ENCODE measurements at places on chromosomes 3 and 15.

DNA sequence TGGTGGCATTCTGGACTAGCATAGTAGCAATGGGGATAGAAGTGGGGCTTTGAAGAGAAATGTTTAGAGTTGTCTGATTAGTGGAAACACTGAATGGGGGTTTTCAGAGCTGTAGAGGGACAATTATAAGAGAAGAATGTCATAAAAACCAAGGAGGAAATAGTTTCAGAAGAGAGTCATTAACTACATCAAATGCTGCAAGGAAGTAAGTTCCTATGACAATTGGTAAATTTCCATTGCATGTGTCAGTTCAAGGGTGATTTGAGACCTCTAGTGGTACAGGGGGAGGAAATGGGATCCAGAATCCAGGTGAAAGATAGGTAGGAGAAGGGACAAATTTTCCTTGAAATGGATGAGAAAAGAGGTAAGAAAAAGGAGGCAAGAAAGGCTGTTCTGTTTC lies 68.3 kb upstream of the TBC1D5 start:
- peaks cover 7% of the 10 kb centered on the region for H3K27me3 ChIP-seq
- H3K4me3 ChIP-seq = no peak overlapping the region
- H3K4me1 ChIP-seq = peaks cover 19% of the 10 kb centered on the region
- H3K36me3 ChIP-seq = peaks cover 2% of the 10 kb centered on the region

- H3K27me3 ChIP-seq = no peaks in the 10 kb centered on the region
- no peak for DNase-seq
- peaks cover 12% of the 10 kb centered on the region for H3K4me1 ChIP-seq
- no peak overlapping the region for H3K4me3 ChIP-seq
- H3K27ac ChIP-seq = no peak overlapping the region
Observed at GRCh38 chr3:158169091-158169491, 59.2 kb downstream of the RSRC1 start.

GRCh38 chr15:95025924-95026728 lies 794.8 kb downstream of the MCTP2 start:
- H3K27ac ChIP-seq = no peak overlapping the region
- peak; percentile 10 for DNase-seq
- no peaks in the 10 kb centered on the region for H3K36me3 ChIP-seq
- no peak overlapping the region for H3K4me3 ChIP-seq

- no peak overlapping the region for H3K4me3 ChIP-seq
- H3K27me3 ChIP-seq = no peaks in the 10 kb centered on the region
- DNase-seq = no peak
- H3K27ac ChIP-seq = no peak overlapping the region
- no peaks in the 10 kb centered on the region for H3K4me1 ChIP-seq
- no peaks in the 10 kb centered on the region for H3K36me3 ChIP-seq
Observed at GRCh38 chr15:86855307-86856291, 775.9 kb downstream of the AGBL1 start.

DNA sequence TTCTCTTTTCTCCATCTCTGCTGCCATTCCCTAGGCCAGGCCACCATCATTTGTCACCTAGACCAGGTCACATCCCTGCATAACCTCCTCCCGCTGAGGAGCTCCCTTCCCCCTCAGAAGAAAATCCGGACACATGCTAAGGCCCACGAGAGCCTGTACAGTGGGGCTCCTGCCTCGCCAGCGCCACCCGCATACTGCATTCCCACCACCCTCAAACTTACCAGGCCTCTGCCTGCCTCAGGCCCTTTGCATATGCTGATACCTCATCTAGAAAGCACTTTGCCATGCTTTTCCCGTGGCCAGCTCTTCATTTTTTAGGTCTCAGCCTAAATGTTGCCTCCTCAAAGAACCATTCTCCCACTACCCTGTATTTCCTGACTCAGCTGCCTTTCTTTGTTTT lies 220.1 kb upstream of the CTDSPL start:
- no peak overlapping the region for H3K4me3 ChIP-seq
- DNase-seq = no peak
- H3K27ac ChIP-seq = no peak overlapping the region
- no peaks in the 10 kb centered on the region for H3K27me3 ChIP-seq
- H3K36me3 ChIP-seq = no peaks in the 10 kb centered on the region
- H3K4me1 ChIP-seq = no peaks in the 10 kb centered on the region

- no peaks in the 10 kb centered on the region for H3K27me3 ChIP-seq
- H3K4me1 ChIP-seq = no peaks in the 10 kb centered on the region
- no peak for DNase-seq
- H3K4me3 ChIP-seq = no peak overlapping the region
- no peaks in the 10 kb centered on the region for H3K36me3 ChIP-seq
- no peak overlapping the region for H3K27ac ChIP-seq
Observed at GRCh38 chr3:62768896-62769295, 106.3 kb downstream of the CADPS start.

DNA sequence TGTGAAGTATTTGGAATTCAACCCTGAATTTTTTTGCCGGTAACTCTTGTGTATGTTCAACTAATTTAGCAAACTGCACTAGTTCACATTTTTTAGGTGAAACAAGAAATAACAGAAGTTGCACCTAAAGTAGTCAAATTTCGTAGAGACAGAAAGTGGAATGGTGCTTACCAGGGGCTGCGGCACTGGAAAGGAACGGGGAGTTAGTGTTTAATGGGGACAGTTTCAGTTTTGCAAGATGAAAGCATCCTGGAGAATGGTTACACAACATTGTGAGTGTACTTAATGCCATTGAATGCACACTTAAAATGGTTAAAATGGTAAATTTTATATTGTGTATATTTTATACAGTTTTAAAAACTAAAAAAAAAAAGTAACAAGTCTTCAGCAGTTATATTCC lies 27.4 kb downstream of the PPARG start:
- no peak for DNase-seq
- no peak overlapping the region for H3K4me3 ChIP-seq
- H3K4me1 ChIP-seq = peaks cover 7% of the 10 kb centered on the region
- H3K36me3 ChIP-seq = no peaks in the 10 kb centered on the region

- no peaks in the 10 kb centered on the region for H3K4me1 ChIP-seq
- H3K4me3 ChIP-seq = no peak overlapping the region
- DNase-seq = no peak
- H3K36me3 ChIP-seq = no peaks in the 10 kb centered on the region
- no peaks in the 10 kb centered on the region for H3K27me3 ChIP-seq
Observed at GRCh38 chr3:109175411-109175810, 38.9 kb downstream of the C3orf85 start.

- no peak overlapping the region for H3K4me3 ChIP-seq
- H3K27ac ChIP-seq = no peak overlapping the region
- no peaks in the 10 kb centered on the region for H3K36me3 ChIP-seq
Observed at GRCh38 chr15:70210528-70210927, 112.8 kb upstream of the TLE3 start.

DNA sequence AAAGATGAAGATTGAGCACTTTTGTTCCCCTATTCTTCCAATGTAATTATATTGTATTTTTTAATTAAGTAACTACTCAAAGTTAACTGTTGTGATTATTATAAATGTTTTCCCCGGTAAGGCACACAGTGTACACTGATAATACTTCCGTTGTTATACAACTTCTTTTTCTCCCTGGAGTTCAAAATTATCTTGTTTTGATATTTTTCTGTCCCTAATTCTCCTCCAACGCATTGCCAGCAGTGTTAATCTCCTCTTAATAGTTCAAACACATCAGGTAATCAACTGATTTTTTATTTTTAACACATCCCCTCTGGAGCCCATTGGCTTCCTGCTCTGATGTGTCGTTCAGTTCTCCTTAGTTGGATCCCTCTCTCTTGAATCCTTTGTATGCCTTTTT lies 32.3 kb upstream of the MFSD1 start:
- H3K4me1 ChIP-seq = no peaks in the 10 kb centered on the region
- no peaks in the 10 kb centered on the region for H3K27me3 ChIP-seq
- H3K4me3 ChIP-seq = no peak overlapping the region
- no peaks in the 10 kb centered on the region for H3K36me3 ChIP-seq
- DNase-seq = no peak

GRCh38 chr3:173876476-173876875 lies 478.9 kb downstream of the NLGN1 start:
- H3K4me1 ChIP-seq = no peaks in the 10 kb centered on the region
- no peak for DNase-seq
- no peaks in the 10 kb centered on the region for H3K36me3 ChIP-seq

Data from activated naive CD8-positive, alpha-beta T cell treated with anti-CD3 and anti-CD28 coated beads for 36 hours (primary cell).